ENCODE measurements at places on chromosomes 11 and 22.

DNA sequence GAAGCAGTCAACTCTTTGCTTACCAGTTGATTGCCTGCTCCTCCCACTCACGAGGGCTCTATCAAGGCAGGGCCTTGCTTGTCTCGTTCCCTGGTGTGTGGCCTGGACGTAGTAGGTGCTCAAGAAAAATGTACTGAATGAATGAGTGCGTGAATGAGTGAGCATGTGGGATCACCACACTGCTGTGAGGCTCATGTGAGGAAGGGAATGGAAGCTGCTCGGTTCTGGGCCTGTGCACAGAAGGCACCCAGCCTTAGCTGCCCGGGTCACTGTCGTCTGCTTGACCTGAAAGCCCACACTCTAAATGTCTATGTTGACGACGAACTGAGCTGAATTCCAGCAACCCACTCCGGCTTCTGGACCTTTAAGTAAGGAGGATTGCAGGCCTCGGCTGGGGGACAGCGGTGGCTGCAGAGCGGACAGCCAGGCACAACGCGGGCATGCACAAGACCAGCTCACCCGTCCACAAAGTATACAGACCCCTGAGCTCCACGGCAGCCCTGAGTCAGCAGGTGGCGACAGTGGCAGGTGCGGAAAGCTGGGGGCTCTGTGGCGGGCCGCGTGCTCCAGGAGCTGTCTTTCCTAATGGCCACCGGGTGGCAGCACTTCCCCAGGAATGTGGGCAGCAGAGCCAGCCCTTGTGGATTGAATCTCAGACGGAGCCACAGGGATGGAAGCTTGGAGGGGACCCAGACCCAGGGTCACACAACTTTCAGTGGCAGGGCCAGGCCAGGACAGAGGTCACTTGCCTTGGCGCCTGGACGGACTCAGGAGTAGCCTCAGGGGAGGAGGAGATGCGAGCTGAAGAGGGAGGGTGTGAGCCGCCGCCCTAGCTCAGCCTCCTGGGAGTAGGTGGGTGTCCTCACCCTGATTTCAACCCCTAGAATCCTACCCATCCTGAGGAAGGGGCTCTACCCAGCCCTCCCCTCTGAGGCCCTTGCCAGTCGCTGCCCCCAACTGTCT, 5.0 kb upstream of the PICK1 start:
- no peak for DNase-seq

GRCh38 chr11:79100093-79100910, 340.5 kb downstream of the TENM4 start:
- DNase-seq: no peak

- DNase-seq: no peak
These were observed 11.3 kb upstream of the CCDC83 start for GRCh38 chr11:85843929-85844328.

- DNase-seq: no peak
These were observed 29.4 kb upstream of the SLN start for GRCh38 chr11:107741044-107741823.

DNA sequence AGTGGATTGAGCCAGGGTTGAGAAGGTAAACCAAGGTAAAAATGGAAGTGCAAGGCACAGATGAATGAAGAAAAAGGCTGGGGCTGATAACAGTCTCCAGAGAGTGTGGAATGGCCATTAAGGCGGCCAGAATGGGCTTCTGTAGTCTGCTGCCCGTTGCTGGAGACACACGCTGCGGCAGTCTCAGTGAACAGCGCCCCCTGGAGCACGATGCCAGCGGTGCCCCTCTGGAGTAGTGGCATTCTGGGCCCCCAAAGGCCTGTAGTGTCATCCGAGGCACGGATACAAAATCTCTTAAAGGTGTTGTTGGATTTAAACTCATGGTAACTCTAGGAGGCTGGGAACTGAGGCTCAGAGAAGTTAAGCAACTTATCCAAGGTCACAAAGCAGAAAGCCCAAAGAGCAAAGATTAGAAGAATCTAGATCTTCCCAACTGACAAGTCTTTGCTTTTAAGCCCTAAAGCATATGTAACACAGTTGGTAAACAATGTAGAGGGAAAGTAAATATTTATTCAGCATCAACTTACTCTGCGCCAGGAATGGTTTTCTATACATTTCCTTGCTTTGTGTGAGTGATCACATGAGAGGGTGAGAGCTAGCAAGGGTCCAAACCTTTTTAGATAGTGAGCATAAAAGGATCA, 18.2 kb downstream of the KCNJ1 start:
- DNase-seq: no peak

DNA sequence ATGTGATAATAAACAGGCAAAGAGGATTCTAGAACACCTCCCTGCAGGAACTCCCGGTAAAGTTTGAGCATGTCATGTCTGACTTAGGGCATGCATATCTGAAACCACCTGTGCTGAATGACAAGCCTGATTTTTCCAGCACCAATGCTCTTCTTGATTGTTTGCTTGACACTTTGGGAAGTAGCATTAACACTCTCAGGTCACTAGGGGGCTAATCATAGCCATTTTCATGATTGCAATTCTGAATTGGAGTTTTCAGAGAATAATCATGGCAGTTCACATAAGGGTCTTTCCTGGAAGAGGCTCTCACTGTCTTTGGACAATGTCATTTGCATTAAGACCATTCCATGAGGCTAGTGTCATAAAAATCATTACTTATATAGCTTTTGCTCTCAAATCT, 234.4 kb upstream of the MTNR1B start:
- DNase-seq: no peak

GRCh38 chr11:103892603-103893002, 143.8 kb upstream of the DDI1 start:
- no peak for DNase-seq

- DNase-seq: no peak
These were observed 398.5 kb downstream of the TBC1D22A start for GRCh38 chr22:47160781-47161520.

- no peak for DNase-seq
These were observed 186.6 kb downstream of the ADAMTS15 start for GRCh38 chr11:130634961-130635473.

- no peak for DNase-seq
These were observed 151.0 kb downstream of the MPPED1 start for GRCh38 chr22:43562843-43563242.

- no peak for DNase-seq
These were observed 95.7 kb downstream of the STIM1 start for GRCh38 chr11:3950996-3951660.

- DNase-seq: no peak
These were observed 24.4 kb upstream of the PAMR1 start for GRCh38 chr11:35549787-35550186.

- no peak for DNase-seq
These were observed 53.9 kb upstream of the SHISAL1 start for GRCh38 chr22:44366372-44367300.

DNA sequence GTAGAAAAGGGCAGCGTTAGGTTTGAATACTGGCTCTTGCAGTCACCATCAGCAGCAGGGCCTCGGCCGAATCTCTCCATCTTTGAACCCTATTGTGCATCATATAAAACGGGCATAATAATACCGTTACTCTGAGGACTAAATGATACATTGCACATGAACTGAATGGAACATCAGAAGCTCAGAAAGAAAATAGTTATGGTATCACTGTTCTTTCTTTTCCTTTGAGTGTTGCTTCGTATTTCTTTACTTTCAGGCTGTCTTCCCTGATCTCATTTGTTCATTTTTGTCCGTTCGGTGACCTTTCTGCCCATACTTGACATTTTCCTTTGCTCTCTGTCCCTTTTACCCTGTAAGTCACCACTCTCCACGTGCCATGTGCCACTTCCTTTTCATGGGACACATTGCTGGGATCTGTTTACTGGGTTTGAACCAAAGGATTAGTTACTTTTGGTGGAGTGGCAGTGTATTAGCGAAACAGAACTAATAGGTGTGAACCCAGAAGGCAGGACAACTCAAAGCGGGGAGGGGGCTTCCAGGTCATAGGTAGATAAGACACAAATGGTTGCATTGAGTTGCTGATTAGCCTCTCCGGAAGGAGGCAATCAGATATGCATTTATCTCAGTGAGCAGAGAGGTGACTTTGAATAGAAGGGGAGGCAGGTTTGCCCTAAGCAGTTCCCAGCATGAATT, 717 bp upstream of the ZNF202 start:
- DNase-seq: peak; percentile 1

GRCh38 chr22:22935056-22935545, 47.5 kb downstream of the IGLL5 start:
- no peak for DNase-seq

GRCh38 chr22:43400449-43400848, 11.4 kb upstream of the MPPED1 start:
- no peak for DNase-seq

DNA sequence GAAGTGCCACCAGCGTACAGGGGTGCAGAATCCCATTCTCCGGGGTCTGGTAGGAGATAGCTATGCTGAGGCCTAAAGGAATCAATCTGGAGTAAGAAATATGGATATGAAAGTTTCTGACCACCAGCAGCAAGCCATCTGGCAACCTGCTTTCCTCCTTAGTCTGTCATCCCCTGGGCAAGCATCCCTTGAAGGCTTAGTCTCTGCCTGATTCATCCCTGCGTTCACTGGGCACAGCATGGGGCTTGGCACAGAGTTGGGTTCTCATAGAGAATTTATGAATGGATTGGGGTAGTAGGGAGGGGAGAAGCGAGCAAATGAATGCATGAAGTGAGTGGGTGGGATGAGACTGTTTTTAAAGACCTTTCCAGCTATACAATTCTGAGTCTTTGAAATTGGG, 85.8 kb upstream of the NARS2 start:
- DNase-seq: no peak

- no peak for DNase-seq
These were observed 72.8 kb upstream of the CDON start for GRCh38 chr11:126135235-126136176.

DNA sequence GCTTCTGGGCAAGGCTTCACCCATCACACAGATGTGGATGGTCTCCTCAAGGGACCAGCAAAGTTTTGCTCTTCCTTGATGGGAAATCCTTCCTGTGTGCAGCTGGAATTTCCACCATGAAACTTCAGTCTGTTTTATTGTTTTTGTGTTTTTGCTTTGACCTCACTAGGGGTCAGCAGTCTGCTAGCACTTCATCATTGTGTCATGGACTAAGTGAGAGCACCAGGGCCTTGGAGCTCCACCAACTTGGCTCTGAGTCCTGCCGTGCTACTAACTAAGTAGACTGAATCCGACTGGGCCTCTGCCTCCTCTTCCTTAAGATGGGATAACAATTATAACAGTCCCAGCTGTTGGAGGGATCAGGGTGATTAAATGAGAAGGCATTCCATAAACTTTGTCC, 305.8 kb upstream of the NCAM1 start:
- DNase-seq: peak; percentile 74

GRCh38 chr11:125869521-125869920, 17.9 kb upstream of the HYLS1 start:
- DNase-seq: no peak

DNA sequence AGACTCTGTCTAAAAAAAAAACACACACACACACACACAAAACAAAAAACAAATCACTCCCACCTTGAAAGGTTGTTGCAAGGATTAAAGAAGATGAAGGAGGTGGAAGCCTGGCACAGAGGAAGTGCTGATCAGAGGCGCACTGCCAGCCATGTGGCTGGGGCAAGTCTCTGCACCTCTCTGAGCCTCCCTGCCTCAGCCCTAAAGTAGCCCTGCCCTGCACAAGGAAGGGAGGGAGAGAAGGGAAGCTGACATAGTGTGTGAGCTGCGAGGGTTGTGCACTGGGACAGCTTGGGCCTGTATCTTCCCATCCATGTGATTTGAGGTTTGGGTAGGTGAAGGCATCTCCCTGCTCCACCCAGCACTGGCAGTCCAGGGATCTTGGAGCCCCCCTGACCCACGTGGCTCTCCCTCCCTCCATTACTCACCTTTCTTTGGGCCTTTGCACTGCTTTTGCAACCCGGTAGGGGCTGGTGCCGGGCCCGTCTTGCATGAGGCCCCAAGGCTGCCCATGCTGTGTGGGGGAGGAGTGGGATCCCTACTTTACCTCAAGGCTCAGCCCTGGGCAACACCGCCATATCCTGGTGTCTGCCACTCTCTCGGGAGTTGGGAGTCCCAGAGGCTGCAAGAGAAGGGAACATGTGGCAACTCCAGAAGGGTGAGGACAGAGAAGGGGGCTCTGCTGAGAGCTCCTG, 30.5 kb downstream of the IFT27 start:
- DNase-seq: no peak

DNA sequence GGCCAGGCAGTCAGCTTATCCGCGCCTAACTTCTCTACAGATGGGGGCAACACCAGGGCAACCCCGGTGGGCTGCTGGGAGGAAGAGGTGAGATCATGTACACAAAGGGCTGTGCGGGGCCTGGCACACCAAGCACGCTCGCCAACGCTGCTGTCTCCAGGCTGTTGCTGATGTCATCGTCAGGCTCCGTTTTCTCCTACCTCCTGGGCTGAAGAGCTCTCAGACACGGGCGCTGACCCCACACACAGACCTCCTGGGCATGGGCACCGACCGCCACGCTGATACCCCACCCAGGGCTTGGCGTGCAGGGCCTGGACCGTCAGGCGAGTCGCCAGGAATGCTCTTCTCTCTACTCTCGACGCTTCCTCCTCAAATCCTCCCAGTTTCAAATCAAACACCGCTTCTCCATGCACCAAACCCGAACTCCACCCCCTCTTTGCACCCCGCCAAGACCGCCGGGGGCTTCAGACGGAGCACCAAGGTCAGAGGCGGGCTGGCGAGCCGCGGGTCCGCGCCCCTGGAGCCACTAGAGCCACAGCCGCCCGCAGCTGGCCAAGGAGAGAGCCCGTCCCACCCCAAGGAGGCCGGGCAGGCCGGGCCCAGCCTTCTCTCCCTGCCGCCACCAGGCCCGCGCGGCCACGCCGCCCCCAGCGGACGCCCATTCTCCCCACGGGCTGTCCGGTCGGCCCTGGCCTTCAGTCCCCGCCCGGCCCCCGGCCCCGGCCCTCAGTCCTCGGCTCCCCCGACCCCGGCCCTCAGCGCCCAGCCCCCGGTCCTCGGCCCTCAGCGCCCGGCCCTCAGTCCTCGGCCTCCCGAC, 772 bp downstream of the SBF1 start:
- no peak for DNase-seq

DNA sequence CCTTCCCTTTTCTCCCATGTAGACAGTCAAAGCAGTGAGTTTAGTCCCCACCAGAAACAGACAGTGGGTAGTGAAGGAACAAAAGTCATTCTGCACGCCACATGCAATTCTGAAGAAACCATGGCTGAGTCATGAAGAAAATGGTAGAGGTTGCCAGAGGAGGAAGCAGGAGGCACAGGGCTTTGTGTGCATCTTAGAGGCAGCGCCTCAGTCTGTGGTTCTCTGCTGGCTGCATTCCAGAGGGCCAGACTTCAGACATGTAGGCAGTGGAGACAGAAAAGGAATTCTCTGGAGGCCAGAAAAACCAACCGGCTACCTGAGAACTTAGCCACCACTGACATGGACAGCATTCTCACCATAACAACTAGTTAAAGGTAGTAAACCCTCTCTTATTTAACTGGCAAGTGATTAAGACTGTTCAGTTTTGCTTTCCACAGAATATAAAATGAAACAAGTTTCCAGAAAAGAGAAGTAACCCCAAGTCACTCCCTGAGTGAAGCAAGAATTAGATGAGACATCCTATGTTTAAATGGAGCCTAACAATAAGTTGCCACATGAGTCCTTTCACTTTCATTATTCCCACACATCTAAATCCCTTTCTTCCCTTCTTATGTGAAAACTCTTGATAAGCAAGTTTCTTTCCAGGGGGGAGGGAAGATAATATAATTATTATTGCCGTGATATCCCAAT, 556.1 kb downstream of the SOX6 start:
- DNase-seq: no peak

GRCh38 chr22:50085211-50085972, at the start of gene MLC1:
Gene MLC1 (minus strand): TSS chr22:50085426. CDS start chr22:50084902, 524 bp downstream.
- DNase-seq: peak; percentile 36

GRCh38 chr11:9274499-9275258, 9.5 kb upstream of the DENND5A start:
- no peak for DNase-seq
